ENCODE measurements at places on chromosomes 4 and X.
A peak's percentile ranks its signal among the peaks of the same experiment; 100 is the strongest.

DNA sequence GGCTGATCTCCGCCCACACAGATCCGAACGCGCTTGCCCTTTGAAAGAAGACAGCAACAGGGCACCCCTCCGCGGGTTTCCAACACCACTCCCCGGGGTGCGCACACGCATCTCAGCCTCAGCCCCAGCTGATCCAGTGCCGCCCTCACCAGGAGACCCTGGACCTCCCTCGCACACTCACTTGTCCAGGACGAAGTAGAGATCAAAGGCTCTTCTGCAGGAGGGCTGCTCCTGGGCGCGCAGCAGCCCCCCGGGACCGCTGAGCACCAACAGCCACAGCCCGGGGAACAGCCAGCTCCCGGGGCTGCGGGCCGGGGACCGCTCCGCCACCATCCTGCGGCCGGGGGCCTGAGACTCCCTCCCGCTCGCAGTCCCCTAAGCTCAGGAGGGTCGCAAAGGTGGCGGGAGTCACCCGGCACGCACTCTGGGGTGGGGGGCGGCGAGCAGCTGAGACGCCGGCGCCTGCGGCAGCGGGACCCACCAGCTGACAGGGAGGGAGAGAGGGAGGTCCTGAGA is 743 bp downstream of the ANTXR2 start:
- DNase-seq = peak; percentile 63

DNA sequence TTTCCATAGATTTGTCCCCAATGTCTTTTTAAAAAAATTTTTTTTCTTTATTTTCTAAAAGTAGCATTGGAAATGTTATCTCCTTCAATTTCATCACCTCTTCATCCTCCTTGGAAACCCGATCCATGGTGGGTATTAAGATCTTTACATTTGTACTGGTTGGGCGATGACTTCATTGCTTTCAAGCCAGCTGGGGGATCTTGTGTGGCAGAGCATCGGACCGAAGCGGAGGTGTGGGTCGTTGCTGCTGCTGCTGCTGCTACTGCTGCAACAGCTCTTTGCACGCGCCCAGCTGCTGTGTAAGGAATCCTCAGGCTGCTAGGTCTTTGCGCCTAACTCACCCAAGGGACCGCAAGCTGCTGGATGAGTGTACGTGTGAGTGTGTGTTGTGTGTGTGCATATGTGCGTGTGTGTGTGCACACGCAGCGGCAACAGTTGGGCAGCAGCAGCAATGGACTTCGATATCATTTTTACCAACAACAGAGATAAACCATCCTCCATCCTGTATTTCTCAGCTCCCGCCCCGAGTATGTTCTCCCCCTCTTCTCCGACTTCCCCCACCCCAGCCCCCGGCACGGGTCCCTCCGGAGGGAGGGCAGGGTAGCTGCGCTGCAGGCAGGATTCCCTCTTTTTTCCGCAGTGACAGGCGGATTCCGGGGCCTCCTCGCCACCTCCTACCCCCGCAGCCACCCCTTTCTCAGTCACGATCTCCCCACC is 768 bp upstream of the CDKL5 start:
- peak; percentile 28 for DNase-seq

GRCh38 chr4:72767618-72768302 is 198.7 kb upstream of the ADAMTS3 start:
- no peak for DNase-seq

DNA sequence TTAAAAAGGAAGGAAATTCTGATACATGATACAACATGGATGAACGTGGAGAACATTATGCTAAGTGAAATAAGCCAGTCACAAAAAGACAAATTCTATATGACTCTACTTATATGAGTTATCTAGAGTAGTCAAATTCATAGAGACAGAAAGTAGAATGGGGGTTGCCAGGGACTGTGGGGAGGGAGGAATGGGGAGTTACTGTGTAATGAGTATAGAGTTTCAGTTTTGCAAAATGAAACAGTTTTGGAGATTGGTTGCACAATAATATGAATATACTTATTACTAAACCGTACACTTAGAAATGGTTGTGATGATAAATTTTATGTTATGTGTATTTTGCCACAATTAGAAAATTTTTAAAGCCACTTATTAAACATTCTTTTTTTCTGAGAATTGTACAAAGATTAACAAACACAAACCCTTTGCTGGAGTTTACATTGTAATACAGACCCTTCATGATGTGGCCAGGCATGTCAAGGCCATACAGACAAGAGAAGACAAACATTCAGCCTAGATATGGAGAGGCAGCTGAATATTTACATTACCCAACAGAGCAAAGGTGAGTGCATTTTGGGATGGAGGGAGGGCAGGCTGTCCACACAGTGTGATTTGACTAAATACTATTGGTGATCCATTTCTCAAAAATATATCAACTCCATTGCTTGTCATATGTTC is 21.2 kb upstream of the GPC3 start:
- DNase-seq = no peak

- DNase-seq = no peak
Observed at GRCh38 chr4:133014473-133015135, 134.5 kb upstream of the PCDH10 start.

- DNase-seq = no peak
Observed at GRCh38 chr4:2617955-2618354, 81.5 kb downstream of the FAM193A start.

DNA sequence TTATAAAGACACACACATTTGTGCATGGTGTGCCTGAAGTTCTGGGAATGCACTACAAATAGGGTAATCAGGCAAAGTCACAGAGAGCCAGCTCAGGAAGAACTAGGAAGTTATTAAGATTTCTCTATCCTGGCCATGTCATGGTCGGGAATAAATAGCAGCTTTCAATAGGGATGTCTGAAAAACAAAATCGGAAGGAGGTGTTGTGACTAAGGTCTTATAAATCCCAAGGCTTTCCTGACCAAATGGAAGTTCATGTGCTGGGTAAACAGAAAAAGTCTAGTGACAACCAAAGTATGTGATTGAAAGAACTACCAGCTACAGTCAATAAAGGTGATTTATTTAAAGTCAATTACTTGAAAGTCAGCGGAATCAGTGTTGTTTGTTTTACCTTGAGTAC is 262.5 kb upstream of the HS3ST1 start:
- no peak for DNase-seq

GRCh38 chr4:173827707-173828106 is 297.7 kb upstream of the HAND2 start:
- no peak for DNase-seq

DNA sequence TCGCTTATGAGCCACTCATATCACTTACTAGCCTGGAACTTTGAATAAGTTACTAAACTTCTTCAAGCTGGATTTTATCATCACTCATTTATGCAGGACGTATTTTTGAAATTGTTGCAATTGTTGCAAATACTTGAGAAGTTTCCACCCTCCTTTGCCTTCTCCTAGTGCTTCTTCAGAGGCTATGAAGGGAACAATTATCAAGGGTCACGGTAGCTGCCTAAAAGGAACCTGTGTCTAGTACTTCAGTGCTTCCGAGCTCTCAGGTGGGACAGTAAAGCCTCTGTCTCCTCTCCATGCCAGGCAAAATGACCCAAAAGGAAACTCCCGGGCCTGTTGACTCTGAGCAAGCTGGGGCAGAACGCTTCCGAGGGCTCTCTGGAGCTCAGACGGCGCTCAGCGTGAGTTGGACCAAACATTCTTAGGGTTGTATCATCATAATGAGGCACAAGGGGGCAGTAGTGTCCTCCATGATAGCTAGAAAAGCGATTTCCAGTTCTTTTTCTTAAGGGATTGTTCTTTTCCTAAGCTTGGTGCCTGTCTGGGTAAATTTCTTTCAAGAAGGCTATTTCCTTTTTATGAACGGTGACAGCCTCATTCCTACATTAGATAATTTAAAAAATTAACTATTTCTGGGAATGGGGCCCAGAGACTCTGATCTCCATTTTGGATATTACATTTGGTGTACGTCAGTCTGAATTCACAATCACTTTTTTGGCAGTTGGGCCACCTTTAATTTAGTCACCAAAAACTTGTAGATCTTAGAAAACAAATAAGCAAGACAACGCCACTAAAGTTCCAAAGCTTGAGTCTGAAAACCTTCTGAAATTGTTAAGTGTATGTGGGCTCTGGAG is 73.1 kb downstream of the PACRGL start:
- peak; percentile 58 for DNase-seq

GRCh38 chr4:53861856-53862610 is 202.4 kb downstream of the CHIC2 start:
- DNase-seq = no peak

- DNase-seq = no peak
Observed at GRCh38 chr4:95071851-95072250, 314.1 kb downstream of the BMPR1B start.

- DNase-seq = no peak
Observed at GRCh38 chrX:68286076-68286475, 147.2 kb downstream of the OPHN1 start.

- no peak for DNase-seq
Observed at GRCh38 chr4:184769141-184769765, 35.4 kb upstream of the CENPU start.

GRCh38 chr4:95219109-95219508 is 329.7 kb downstream of the UNC5C start:
- DNase-seq = no peak

DNA sequence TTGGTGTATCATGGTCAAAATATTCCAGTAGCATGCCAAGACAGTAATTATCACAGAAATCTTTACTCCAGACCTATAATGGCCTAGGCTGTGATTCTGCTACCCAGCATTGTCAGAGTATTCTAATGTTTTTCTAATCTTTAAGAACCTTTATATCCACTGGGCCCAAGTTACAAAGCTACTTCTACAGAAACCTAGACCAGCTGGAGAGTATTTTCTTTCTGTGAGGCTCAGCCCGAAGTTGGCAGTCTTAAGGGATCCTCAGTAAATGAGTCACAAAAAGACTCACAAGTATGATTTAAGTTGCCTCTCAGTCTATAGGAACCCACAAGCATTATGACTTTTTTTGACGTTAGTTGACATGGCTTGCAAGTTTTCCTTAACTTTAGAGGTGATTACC is 638.5 kb upstream of the FAM241A start:
- DNase-seq = no peak

Data from nephron progenitor cell (in vitro differentiated cells).